ENCODE measurements at places on chromosomes 3 and 15.
A peak's percentile ranks its signal among the peaks of the same experiment; 100 is the strongest.

GRCh38 chr3:95442766-95443165 lies 1371.6 kb upstream of the EPHA6 start:
- no peak for DNase-seq

DNA sequence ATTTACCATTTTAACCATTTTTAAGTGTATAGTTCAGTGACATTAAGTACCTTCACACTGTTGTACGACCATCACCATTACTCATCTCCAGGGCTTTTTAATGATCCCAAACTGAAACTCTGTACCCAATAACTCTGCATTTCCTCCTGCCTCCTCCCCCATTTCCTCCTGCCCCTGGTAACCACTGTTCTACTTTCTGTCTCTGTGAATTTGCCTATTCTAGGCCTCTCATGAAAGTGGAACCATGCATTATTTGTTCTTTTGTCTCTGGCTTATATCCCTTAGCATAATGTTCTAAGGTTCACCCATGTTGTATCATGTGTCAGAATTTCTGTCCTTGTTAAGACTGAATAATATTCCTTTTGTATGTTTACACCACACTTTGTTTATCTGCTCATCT lies 154.2 kb downstream of the MECOM start:
- no peak for DNase-seq

DNA sequence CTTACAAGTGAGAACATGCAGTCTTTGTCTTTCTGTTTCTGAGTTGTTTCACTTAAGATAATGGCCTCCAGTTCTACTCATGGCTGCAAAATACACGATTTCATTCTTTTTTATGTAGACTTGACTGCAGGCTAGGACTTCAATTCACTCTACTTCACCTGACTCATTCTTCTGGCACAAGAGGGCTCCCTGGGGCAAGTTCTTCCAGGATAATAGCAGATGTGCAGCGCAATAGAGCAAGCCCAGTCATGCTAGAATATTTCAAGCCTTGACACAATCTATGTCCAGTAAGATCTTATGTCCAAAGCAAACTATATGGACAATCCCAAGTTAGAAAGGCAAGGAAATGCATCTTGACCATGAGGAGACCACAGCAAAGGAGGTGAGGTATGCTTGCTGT lies 211.7 kb upstream of the GADL1 start:
- DNase-seq, result no peak

DNA sequence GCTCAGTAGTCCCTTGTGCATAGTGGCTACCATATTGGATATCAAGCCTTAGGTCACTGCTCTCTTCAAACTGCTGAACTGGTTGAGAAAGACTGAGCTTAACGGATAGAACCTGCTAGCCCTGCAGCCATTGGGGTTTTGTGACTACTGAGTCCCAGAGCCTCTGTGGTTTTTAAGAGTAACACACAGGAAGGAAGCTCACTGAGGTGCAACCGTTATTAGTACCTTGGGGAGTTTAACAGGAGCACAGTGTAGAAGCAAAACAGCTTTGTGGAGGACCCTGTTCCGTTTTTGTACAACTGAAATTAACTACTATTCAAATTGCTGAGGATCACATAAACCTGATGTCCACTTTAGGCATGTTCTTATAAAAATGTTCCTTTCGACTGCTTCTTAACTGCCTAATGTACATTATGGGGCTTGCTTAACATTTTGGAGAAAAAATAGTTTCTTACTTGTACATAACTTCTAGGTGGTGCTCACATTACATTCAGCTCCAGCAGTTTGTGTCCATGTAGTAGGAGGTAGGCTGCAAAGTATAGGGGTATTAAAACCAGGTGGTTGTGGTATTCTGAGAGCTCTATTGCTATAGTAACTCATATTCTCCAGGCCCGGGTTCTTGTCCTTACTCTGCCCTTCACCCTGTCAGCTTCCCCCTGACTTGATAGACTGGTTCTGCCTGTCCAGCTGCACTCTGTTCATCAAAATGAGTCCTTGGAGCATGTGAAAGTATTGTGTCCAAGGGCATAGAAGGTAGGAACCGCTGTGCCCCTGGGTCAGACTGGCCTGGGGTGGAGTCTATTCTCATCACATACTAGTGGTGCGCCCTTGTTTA lies 17.3 kb downstream of the PXK start:
- no peak for DNase-seq

DNA sequence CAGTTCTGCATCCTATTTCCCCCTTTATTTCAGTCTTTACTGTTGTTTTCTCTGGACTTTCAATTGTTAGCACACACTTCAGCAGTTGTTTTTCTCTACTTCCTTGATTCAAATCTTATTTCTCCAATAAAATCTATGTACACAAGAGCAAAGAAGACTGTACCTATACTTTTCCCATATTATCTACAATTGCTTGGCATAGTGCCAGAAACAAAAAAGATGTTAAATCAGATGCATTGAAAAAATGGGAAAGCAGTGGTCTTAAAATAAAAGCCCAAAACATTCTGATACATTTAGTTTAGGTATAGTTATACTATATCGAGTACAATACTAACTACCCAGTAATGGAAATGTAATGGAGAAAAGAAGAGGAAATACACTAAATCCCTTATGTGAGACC lies 265.1 kb downstream of the UBE2E2 start:
- DNase-seq, result no peak

- no peak for DNase-seq
These were observed 12.3 kb downstream of the ISLR start for GRCh38 chr15:74185710-74186348.

DNA sequence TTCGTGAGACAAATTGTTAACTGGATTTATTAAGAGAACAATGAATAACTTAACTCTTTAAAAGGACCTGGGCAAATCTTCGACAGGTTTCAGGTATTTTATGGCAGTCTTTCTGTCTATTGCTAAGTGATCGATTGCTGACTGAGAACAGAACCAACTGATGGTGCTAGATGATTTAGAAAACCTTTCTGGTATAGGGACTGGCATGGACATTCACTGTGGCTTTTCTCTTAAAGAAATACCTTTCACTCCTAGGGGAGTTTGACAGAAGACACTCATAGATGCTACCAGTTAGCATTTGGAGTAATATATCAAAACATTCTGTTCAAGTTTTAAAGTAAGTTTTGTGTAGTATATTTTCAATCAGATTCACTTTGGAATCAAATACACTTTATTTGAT lies 654 bp downstream of the PPARG start:
- no peak for DNase-seq

GRCh38 chr3:127809211-127809610 lies 13.1 kb downstream of the MGLL start:
- no peak for DNase-seq

GRCh38 chr15:67813104-67813634 lies 12.1 kb upstream of the SKOR1 start:
- DNase-seq, result no peak

DNA sequence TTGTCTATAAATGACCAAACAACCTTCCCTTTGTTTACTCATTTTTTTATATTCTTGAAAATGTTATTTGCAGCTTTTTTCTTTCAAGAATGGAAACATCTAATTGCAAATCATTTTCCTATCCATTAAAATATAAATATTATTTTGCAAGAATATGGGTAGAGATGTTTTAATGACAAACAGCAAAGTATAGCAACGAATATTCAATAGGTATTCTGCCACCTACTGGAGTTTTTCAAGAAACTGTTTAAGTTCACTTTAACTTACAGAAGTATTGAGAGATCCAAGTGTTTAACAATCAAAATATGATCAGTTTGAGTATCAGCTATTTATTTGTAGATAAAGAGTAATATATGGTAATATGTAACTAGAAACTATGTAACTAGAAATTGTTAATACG lies 6.9 kb upstream of the EOGT start:
- DNase-seq, result no peak

- DNase-seq, result no peak
These were observed 69.4 kb downstream of the ITPR1 start for GRCh38 chr3:4562595-4562994.

- DNase-seq, result no peak
These were observed 26.3 kb downstream of the ALS2CL start for GRCh38 chr3:46667061-46667621.

- DNase-seq, result no peak
These were observed 6.3 kb downstream of the IDH3A start for GRCh38 chr15:78155355-78155939.

DNA sequence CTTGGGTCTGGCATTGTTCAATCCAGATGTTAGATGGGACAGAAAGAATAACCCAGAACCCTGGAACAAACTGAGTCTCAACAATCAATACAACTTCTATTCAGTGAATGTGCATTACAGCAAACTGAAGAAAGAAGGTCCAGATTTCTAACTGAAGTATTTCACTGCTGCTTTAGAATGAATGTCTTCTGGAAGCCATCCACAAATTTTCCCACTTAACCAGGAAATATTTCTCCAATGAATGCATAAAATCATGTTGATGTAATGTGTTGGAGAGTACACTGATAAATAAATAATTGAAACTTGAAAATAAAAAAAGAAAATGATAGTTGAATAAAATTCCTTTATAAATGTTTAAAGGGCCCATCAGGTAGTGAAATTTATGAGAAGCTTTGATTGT lies 658.6 kb downstream of the ZBBX start:
- no peak for DNase-seq

DNA sequence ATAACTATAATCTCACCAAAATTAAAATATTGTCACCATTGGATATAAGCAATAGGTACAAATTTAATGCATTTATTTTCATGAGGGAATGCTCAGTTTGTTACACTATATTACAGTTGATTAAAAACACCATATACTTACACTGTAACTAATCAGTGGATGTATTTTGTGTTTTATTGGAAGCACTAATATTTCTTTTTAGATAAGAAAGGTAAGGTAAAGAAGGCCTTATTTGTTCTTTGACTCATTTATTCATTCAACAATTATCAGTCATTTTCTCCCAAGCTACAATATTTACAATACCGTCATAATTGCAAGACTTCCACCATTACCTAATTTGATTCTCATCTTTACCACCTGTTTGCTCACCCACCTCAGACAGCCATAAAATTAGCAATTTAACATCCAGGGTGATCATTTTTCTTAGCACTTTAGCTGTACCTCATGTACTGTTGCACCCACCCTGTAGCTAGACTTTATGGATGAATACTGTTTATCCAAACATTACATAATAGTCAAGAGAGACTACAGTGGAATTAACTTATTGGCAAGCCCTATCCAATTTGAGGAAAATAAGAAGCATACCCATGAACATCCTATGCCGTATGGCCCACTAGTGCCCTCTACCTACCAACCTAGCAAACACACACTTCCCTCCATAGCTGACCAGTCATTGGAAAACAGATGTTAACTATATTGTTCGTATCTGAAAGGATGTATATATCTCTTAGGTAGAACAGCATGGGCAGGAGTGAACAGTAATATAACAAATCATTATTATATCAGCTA lies 229.6 kb downstream of the BBX start:
- peak; percentile 50 for DNase-seq

DNA sequence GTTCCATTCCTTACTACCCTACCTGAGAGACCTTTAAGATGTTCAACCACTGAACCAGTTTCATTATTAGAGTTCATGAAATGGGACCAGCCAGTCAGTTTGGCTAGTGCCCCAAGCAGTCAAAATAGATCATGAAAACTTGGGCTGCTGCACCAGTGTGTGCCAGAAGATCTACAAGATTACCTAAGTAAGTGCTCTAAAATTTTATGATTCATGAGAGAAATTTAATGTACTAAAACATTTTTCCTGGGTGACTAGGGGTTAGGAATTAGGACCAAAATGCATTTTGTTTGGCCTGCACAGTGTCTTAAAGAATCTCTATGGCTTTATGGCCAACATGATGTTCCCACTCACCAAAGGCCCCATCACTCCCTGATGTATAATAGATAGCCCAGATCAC lies 214.7 kb downstream of the ATP8B4 start:
- DNase-seq, result no peak

DNA sequence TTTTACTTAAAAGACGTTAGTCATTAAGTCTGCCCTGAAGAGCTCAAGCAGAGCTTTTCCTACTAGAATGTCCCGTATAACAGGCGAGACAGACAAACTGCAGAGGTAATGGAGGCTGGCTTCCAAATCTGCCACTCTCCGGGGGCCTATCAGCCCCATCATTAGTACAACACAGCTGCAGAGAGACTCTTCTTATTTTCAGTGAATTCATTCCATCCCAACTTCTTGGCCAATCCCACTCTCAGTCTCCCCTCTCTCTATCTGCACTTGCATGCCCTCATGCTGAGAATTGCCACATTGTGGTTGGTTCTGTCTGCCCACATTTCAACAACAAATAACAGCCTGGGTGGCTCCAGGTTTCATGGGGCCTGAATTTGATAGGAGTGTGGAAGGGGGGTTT lies 412.7 kb downstream of the ERC2 start:
- DNase-seq, result no peak

- peak; percentile 54 for DNase-seq
These were observed at the start of gene ANKRD63 for GRCh38 chr15:40282869-40283614. ANKRD63 (minus strand) TSS chr15:40283064; CDS start chr15:40282586, 478 bp downstream.

DNA sequence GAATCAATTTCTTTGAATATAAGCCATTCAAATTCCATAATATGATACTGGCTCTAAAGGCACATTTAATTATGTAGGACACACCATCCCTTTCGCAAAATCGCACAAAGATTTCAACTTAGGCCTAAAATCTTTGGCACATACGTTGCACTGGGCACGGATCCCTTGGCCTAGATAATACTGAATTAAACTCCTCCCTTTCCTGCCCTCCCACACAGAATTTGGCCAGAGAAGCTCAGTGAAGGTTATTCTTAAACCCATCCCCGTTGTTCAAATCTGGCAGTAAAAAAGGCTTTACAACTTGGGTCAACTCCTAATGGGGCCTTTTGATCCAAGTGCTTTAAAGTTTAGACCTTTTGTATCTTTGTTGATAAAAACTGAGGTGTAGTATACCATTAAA lies 247.2 kb downstream of the PTPRG start:
- DNase-seq, result no peak

DNA sequence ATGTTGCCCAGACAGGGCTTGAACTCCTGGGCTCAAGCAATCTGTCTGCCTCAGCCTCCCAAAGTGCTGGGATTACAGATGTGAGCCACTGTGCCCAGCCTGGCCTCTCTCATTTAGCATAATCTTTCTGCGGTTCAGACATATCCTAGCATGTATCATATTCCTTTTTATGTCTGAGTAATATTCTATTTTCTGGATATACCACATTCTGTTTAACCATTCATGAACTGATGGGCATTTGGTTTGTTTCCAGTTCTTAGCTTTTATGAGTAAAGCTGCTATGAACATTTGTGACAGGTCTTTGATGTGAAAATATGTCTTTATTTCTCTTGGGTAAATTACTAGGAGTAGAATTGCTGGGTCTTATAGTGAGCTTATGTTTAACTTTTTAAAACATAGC lies 23.5 kb downstream of the FAM81A start:
- no peak for DNase-seq

DNA sequence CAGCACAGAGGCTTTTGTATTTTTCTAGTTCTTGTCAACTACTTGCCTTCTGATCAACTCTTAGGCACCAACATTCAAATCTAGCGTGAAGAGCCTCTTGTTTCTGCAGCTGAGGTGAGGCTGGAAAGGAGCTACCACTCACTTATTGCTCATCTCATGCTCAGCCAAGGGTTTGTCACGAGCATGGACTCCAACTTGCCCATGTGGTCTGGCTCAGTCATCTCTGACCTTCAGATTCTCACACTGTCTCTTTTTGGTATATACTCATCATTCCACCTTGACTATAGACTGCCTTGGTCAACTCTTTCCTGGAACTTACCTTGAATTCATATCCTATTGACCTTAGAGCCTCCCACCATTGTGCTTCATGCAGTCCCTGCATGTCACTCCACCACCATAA lies 5.2 kb upstream of the GJD2 start:
- no peak for DNase-seq
